ENCODE measurements at places on chromosomes 6 and 20.

- no peak for DNase-seq
These were observed 4.3 kb upstream of the LTA start for GRCh38 chr6:31567531-31568370.

GRCh38 chr20:33584976-33585375 lies 77.2 kb upstream of the C20orf144 start:
- DNase-seq, result peak; percentile 14

DNA sequence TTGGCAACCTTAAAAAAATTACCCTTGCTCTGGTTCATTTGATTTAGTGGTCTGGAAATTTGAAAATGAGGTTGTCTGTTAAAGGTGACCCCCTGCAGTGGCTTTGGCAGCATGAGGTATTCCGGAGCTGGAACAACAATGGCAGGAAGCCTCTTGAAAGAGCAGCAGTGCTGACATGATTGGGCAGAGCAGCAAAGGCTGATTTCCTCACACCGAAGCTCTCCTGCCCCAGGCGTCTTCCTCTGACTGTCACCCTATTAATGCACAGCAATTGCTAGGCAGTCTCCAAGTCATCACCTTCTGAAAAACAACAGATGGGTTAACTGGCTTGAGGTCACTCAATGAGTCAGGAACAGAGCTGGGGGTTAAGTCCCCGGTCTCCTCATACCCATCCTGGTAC lies 241.8 kb upstream of the MMS22L start:
- peak; percentile 1 for DNase-seq

DNA sequence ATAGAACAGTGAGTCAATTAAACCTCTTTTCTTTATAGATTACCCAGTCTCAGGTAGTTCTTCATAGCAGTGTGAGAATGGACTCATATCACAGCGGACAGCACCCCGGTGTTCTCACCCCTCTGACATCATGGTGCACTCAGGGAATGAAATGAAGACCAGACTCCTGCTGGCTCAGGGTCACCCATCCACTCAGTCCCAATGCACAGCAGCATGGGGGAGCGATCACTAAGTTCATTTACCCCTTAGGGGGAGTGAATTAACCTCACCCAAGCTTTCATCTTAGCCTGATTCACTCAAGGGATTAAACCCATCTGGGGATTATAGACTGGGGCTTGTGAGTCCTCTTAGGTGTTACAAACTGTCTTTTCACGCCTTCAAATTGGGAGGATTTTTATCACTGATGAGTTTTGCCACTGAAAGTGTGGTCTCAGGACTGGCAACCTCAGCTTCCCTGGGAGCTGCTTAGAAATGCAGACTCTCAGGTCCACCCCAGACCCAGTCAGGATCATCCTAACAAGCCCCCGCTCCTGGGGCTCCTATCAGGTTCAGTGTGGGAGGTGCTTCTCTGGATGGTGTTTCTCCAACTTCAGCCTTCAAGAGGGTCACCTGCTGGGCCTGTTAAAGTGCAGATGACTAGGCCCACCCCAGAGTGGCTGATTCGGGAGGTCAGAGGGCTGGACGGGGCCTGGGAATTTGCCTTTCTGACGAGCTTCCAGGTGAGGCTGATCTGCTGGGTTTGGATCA lies 44.3 kb upstream of the FRMD1 start:
- DNase-seq, result no peak

DNA sequence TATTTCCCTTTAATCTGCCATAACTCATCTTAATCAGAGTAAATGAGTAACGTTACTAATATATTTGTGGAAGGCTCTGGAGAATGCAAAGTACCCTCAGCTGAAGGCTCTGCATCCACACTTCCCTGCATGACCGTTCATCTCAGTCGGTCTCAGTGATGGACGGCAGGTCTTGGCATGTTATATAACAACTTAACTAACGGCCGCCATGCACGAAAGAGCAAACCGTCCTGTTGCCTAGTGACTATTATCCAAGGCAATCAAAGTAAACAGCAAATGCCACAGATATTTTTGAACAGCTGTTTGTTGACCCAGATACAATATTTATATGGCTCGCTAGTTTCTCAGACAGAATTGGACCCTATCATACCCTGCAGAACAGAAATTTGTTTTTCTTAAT lies 194.9 kb upstream of the SMLR1 start:
- DNase-seq, result no peak

GRCh38 chr6:45421709-45422502 lies 44.2 kb upstream of the SUPT3H start:
- DNase-seq, result peak; percentile 82

DNA sequence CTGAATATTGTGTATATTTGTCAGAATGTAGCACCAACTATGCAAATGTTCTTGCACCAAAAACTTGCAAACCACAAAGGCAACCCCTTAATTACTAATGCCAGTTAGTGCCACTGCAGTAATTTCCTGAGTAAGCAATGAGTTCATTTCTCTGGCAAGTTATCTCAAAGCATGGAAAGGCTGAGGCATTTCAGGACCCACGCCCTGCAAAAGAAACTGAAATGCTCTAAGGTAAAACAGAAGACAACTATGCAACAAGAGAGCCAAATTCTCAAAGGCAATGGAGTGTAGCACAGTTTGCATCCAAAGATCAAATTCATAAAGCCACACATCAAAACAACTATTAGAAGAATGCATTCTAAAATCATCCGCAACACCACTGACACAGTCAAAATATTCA lies 994.4 kb downstream of the EYS start:
- no peak for DNase-seq

DNA sequence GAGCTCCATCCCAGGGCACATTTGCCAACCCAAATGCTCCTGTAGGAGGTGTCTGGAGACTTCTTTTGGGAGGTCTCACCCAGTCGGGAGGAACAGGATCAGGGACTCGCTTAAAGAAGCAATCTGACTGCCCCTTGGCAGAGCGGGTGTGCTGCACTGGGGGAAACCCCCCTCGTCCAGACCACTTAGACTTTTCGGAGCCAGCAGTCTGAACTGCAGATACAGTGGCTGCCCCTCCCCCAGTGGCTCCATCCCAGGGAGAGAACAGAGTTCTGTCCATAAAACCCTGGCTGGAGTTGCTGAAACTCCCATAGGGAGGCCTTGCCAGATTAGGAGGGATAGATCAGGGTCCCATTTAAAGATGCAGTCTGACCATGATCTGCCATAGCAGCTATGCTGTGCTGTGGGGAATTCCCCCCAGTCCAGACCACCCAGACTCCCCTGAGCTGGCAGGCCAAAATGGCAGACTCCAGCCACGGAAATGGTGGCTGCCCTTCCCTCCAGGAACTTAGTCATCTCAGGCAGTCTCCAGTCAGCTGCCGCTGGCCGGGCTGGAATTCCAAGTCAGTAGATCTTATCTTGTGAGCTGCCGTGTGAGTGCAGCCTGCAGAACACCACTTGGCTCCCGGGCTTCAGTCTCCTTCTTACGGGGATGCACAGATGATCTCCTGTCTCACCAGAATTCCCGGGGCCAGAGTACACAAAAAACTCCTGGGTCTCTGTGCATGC lies 278.1 kb upstream of the SASH1 start:
- DNase-seq, result peak; percentile 74

- no peak for DNase-seq
These were observed 14.8 kb upstream of the IP6K3 start for GRCh38 chr6:33761581-33761921.

GRCh38 chr20:39825950-39826349 lies 863.1 kb downstream of the MAFB start:
- DNase-seq, result peak; percentile 22

GRCh38 chr6:23736577-23736976 lies 389.4 kb upstream of the NRSN1 start:
- no peak for DNase-seq
